NCI-H510A (cell line): ENCODE measurements at places on chromosomes 4 and X.

- no peak for DNase-seq
Measured at GRCh38 chr4:167779864-167780263, 312.5 kb upstream of the ANXA10 start.

DNA sequence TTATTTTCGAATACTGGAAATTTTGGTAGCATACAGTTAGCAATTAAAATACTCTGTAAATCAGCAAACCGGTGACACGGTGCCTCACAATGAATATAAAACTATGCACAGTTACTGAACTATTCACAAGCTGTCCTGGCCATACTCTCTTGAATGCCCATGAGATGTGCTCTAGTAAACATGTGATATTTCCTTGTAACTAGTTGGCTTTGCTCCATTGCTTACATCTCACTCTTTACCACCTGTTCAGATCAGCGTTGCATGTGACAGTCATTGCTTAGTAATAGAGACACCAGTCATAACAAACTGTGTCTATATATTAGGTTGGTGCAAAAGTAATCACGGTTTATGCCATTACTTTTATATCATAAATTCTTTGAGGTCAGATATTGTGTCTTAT lies 897.9 kb upstream of the FTHL17 start:
- DNase-seq: no peak

- no peak for DNase-seq
Measured at GRCh38 chr4:104020641-104021040, 300.9 kb upstream of the TACR3 start.

DNA sequence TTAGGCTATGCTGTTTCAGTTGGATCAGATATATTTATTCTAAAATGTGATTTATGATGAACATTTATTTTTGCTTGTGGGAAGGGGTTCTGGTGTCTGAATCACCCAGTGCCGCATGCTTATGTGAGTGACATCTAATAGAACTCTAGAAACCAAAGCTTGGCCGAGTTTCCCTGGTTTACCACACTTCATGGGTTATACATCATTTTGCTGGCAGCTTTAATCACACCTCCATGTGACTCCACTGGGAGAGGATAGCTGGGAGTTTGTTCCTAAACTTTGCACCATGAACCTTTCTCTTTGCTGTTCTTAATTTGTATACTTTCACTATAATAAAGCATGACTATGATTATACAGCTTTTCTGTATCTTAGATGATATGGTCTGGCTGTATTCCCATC lies 382.9 kb downstream of the INPP4B start:
- DNase-seq: no peak

GRCh38 chr4:147334478-147334877 lies 146.4 kb upstream of the EDNRA start:
- no peak for DNase-seq
